ENCODE measurements at places on chromosomes 3 and 15.

DNA sequence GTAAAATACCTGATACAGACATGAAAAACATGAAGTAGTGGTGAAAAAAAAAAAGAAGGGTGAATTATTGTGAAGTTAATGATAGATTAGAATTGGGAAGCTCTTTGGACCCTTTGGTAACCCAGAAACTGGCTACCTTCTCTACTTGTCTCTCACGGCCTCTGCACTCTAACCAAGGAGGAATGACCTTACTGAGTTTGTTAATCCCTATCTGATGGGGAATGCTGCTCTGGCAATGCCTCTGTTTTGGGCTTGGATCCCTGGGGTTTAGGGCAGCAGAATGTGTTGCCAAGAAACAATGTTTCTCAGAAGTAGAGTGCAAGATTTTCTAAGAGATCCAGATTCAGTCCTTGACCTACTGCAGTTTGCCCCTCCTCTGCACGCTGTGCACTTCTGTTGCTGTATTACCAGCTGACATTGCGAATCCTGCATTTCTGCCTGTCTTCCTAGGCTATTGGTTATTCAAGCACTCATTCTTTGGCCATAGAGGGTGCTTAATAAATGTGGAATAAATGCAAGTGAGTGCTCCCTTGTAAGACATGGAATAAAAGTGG, 49.2 kb upstream of the MAP3K13 start:
- no peak for DNase-seq

- peak; percentile 6 for DNase-seq
Measured at GRCh38 chr3:188468662-188469061, 314.7 kb downstream of the LPP start.

GRCh38 chr3:177335728-177336127, 138.4 kb upstream of the TBL1XR1 start:
- DNase-seq = no peak

GRCh38 chr3:48232734-48233133, 8.2 kb upstream of the ZNF589 start:
- DNase-seq = peak; percentile 74

DNA sequence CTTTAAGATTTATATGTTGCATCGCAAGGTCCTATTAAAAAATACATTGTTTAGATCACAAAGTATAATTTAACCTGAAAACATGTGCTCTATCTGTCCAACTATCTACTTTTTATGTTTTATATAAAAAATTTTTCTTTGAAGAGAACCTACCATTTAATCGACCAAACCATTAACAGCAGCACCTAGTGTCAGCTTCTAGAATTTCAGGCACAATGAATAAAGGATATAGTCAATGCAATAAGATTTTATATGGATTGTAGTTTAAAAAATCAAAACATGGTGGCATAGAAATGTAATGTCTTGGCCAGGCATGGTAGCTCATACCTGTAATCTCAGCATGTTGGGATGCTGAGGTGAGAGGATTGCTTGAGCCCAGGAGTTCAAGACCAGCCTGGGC, 313.7 kb downstream of the GAP43 start:
- peak; percentile 52 for DNase-seq

DNA sequence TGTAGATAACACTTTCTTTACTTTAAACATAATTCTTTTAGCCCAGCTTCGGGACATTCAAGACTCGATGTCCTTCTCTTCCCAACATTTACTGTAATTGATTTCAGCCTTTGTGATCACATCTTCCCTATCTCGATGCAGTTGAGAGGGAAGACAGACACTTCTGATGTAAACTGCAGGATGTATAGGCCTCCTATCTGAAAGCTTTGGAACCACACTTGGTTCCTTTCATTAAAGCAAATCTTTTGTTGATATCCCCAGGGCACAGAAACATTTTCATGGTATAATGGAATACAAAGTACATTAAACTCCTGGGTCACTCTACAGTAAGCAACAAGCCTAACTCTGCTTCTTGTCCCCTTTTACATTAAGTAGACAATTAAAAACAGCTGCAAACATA, 6.4 kb downstream of the GRM7 start:
- no peak for DNase-seq

DNA sequence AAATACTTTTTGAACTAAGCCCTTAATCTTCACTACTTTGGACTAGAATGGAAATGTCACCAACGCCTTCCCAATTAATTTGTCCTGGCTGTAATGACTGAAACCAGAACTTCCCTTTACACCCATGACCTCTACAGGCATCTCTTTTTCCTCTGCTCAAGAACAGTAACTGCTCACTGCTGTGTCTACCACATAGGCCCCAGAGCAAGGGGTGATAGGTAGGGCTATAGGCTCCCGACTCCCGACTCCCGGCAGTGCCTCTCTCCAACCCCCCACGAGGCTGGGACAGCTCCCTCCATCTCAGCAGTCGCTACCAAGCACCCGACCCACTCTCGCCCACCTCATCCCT, 384 bp upstream of the LEKR1 start:
- no peak for DNase-seq
